ENCODE measurements at places on chromosomes 4 and X. TPM values are rescaled to one million over a fixed set of nuclear protein-coding genes. Genes with fewer than 3 reads are reported as not detected.

Gene BST1
- 0.60 TPM for total RNA-seq

Gene XAGE1A
- total RNA-seq, result not detected

Gene ITIH6
- not detected for total RNA-seq

Gene GRK4
- 2.6 TPM for total RNA-seq

Gene PCYT1B
- total RNA-seq, result not detected

Gene TRIM60
- not detected for total RNA-seq

Gene LPAR4
- not detected for total RNA-seq

Gene RAB9B
- total RNA-seq, result 0.29 TPM

Gene STK32B
- not detected for total RNA-seq

Gene MTTP
- total RNA-seq, result 0.58 TPM

Gene TLR6
- 3.2 TPM for total RNA-seq

Gene ZNF41
- total RNA-seq, result 13.1 TPM

Gene SUPT20HL2
- not detected for total RNA-seq

Gene MAP3K15
- 0.31 TPM for total RNA-seq

Gene PFKFB1
- 0.61 TPM for total RNA-seq

Gene IGSF1
- total RNA-seq, result not detected

Gene GAGE13
- not detected for total RNA-seq

Gene KCNIP4
- total RNA-seq, result not detected

Data from activated CD8-positive, alpha-beta T cell treated with anti-CD3 and anti-CD28 coated beads, Interleukin-2, amount 10 ng/mL, durations not matched to agents 7 days and 5 days (primary cell).